Endothelial cell of umbilical vein (primary cell): ENCODE measurements at places on chromosomes 12 and 14. TPM values are rescaled to one million over a fixed set of nuclear protein-coding genes. Genes with fewer than 3 reads are reported as not detected.

DNA sequence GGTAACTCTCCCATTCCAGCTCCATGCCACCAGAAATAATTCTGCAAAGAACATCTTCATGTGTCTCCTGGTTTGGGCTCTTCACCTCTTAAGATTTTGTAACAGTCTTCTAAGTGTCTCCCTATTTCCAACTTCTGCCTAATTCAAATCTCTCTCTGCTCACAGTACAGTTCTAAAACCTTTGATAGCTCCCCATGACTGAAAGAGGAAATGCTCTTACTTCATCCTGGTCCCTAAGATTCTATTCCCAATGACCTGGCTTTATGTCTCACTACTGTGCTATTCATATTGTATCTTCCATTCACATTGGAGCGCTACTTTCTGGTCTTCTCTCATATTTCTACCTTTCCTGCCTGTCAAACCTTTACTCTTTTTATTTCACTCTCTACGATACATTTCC lies 1.6 kb downstream of the AMN1 start:
- DNase-seq: no peak

GRCh38 chr12:41521872-41522379 lies 333.8 kb downstream of the PDZRN4 start:
- peak; percentile 92 for DNase-seq

GRCh38 chr14:87179936-87180335 lies 813.0 kb downstream of the GALC start:
- DNase-seq: no peak

- DNase-seq: no peak
Measured at GRCh38 chr14:55819610-55820304, 239.8 kb downstream of the KTN1 start.

GRCh38 chr12:80625901-80626300 lies 81.5 kb upstream of the MYF6 start:
- DNase-seq: no peak

GRCh38 chr12:103751171-103751570 lies 89.9 kb downstream of the NT5DC3 start:
- DNase-seq: no peak

DNA sequence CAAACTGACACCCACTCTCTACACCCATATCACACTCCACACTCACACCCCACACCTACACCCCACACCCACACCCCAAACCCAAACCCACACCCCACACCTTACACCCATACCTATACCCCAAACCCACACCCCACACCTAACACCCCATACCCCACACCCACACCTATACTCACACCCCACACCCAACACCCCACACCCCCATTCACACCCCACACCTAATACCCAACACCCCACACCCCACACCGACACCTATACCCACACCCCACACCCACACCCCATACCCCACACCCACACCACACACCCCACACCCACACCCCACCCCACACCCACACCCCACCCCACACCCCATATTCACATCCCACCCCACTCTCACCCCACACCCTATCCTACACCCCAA lies 38.5 kb downstream of the TMEM120B start:
- no peak for DNase-seq

DNA sequence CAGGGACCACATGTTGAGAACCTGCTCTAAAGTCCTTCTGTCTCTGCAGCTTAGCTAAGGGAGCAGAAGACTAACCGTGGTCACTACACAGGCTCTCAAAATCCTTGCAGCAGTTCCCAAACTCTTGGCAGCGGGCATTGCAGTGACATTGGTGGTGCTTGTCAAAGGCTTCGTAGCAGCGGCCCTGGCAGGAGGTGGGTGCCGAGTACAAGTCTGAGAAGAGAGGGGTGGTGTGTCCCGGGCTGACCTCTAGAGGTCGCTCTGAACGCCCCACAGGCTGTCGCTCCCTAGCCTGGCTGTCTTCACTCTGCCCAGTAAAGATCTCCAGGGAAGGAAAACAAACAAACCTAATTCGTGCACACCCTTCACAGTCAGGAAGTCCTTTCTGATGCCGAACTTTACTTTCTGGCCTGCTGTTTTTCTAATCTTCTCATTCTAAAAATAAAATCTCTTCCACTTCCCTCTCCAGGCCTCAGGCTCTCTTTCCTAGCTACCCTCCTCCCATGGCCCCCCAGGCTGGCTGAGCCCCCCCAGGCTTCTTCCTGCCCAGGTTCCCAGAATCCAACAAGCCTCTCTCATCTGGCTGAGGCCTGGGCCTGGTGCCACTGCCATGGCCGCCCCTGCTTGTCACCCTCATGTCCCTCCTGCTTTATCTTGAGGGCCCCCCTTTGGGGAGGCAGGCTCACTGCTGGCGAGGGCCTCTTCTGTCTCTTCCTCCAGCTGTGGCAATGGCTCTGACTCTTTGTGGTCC lies 7.7 kb downstream of the ENDOU start:
- peak; percentile 83 for DNase-seq

DNA sequence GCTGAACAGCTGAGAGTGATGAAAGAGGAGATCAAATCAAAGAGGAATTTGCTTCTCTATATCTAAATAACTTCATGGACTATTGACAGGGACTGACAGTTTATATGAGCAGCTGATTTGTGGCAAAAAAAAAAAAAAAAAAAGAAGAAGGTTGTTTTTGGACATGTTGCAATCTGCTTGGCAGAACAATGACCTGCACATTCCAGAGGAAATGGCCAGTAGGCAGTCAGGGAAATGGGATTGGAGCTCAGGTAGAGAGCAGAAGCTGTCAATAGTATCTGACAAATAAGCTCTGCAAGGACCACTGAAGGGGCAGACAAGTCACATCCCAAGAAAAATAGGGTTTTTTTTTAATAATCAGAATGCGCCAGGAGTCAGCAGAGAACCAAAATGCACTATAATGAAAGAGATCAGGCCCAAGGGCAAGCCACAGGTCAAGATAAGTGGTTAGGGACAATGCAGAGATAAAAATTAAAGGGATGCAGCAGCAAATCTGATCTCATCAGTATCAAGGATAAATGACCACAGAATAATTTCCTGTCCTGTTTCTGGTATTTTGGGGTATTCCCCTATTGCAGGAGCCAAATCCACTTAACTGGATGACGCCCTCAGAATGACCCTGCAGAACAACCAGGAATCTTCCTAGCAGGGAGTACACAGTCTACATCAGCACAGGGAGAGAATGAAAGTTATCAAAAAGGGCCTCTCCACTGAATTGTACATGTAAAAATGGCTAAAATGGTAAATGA lies 22.6 kb upstream of the DUSP16 start:
- peak; percentile 31 for DNase-seq

DNA sequence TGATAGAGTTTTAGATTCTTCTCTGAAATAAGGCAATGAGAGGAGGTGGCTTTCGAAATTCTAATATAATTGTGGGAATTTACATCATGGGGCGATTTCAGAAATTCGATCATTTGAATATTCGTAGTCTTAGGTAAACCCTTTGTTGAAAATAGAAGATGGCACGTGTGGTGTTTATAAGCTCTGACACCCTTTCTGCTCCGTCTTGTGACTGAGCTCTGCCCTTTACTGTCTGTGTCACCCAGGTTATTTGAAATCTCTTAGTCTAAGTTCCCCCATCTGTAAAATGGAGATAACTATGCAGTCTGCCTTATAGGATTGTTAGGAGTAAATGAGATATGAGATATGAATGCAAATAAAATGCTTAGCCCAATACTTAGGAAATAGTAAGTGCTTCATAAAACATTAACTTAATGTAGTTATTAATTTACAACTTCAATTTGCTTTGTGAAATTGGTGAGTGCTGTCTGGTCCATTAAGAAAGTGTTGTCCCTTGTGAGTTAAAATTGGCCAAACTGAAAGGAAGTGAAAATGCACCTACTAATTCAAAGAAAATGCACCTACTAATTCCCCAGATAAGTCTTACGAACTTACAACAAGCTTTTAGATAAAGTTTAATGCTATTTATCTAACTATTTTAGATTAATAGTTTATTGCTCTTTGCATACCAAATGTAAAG lies 1.5 kb downstream of the BMAL2 start:
- no peak for DNase-seq

DNA sequence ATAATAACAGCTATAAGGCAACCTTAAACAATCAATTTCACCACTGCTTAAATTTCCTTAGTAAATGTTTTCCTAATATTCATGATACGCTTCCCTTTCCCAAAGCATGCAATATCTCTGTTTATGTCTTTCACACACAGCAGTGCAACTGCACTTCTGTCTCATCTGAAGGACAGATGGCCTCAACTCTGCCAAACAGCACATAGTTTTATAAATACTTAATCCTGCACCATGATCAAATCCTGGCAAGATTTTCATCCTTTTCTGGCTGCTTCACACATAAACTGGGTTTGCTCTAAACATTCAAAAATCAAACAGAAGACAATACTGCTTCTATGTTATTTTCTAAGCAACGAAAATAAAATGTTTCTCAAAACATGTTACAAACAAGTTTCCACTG lies 266.3 kb downstream of the ITPR2 start:
- no peak for DNase-seq

DNA sequence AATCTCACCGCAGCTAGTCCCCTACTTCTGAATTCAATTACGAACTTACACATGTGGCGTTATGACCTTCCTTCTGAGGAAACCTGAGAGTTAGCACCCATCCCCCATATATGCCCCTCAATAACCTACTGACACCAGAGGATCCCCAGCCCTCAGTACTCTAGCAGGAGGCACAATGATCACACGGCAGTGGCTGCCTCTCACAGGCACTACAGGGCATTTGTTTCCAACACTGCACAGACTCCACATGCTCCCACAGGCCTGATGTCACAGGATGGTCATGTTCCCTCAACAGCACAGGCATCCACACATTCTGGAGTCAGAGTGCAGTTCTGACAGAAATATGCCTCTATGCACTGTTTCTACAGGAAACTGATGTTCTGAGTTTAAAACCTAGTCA lies 17.4 kb downstream of the PPP1CC start:
- DNase-seq: no peak

GRCh38 chr14:56474419-56475022 lies 105.1 kb upstream of the TMEM260 start:
- DNase-seq: peak; percentile 54

DNA sequence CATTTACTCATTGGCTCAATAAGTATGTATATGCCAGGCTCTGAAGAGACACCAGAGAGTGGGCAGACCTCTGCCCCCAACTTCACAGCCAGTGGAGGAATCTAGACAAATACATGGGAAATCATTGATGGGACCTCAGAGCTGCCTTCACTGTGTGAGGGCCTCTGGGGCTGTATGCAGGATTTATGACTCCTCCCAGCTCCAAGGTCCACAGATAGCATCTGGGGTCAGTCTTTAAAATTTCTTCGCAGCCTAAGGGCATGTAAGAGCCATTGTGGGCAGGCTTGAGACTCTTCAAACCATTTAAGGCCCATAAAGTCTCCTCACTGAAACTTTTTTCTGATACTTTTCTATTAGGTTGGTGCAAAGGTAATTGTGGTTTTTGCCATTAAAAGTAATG lies 125.5 kb downstream of the SPTSSA start:
- no peak for DNase-seq

DNA sequence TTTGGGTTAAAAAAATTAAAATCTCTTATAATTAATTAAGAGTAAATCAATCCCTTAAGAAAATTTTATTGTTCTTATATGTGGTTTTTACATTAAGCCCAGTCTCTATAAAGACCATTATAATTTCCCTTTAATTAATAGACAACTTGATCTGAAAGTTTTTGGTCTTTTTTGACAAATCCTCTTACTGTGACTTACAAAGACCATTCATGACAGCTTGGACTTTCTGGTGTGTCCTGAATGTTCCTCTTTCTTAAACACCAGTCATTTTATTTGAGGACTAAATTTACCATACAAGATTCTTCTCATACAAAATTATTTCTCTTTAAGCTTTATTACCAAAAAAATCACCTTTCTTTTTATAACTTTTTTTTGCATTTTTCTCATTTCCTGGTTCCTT lies 368.3 kb downstream of the ADGRD1 start:
- DNase-seq: no peak

DNA sequence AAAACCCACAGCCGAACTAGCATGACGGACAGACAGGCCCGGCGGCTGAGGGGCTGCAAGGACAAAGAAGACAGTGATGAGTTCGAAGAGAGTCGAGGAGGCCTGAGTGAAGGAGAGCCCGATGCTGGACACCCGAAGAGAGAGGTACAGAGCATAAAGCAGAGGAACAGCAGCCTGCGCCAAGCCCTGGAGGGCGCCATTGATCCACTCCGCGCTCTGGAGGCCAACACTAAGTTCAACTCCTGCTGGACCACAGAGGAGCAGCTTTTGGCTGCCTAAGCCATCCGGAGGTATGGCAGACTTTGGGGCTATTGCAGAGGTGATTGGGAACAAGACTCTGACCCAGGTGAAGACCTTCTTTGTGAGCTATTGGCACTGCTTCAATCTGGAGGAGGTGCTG lies 7.8 kb upstream of the PLXNC1 start:
- no peak for DNase-seq

GRCh38 chr12:124719231-124719630 lies 144.4 kb downstream of the SCARB1 start:
- no peak for DNase-seq

DNA sequence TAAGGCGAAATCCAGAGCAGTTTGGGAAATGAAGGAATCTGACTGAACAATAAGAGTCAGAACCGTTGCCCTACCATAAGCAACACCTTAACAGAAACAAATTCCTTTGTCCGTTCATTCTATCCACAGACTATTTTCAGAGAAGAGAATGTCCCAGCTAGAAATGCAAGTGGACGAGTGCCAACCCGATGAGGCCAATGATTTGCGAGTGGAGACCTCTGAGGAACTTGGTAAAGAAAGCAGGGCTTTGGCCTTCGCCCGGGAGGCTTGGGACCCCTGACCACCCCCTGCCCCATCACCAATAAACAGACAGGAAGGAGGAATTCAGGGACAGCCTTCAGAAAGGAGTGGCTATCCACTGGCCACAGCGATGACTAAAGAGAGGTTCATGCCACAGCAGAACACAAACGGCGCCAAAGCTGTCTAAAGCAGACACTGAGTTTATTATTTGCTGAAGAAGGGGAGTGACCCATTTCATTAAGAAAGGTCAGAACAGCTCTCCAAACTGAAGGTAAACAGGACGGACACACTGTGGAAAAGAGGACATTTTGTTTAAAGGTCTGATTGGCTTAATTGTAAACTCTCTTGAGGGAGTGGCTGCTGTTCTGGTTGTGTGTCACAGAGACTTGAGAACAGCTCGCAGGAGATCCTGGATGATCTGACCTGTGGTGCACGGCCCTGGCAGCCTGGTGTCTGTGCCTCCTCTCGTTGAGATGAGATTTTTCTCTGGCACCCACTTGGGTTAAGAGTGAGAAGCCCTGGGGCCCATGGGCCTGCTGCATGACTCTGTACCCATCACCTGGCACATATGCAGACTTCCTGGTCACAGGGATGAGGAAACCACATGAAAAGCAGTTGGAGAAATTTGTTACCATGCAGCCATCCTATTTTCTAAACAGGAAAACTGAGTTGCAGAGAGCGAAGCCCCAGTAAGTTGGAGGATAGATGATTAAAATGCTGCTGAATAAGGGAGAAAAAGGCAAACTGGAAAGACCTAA lies 142.0 kb upstream of the PZP start:
- DNase-seq: no peak

The GDF3 gene
- total RNA-seq: 4.1 and 5.0 TPM in 2 replicates

The NUAK1 gene
- 34.2 and 38.0 TPM in 2 replicates for total RNA-seq

The PDZRN4 gene
- not detected in 2 replicates for total RNA-seq

The HCAR3 gene
- total RNA-seq: not detected in 2 replicates

The SMIM41 gene
- total RNA-seq: not detected in 2 replicates

The CYP27B1 gene
- 2.4 and 2.7 TPM in 2 replicates for total RNA-seq

The FGF23 gene
- total RNA-seq: not detected in 2 replicates

The DNAJC22 gene
- 1.1 and 1.3 TPM in 2 replicates for total RNA-seq

The ZNF740 gene
- total RNA-seq: 34.9 and 38.1 TPM in 2 replicates

The CLECL1 gene
- not detected in 2 replicates for total RNA-seq

The OXA1L gene
- 200 and 212 TPM in 2 replicates for total RNA-seq
